ENCODE measurements at places on chromosomes 3 and 15. TPM values are rescaled to one million over a fixed set of nuclear protein-coding genes. Genes with fewer than 3 reads are reported as not detected.

The GASK1A gene
- total RNA-seq = 0.19 TPM

The RBMS3 gene
- not detected for total RNA-seq

The ZNF620 gene
- total RNA-seq = 1.9 TPM

The SNTN gene
- not detected for total RNA-seq

The CNTN3 gene
- not detected for total RNA-seq

The IQCH gene
- total RNA-seq = 0.60 TPM
